Activated T-cell treated with anti-CD3 and anti-CD28 coated beads for 48 hours (primary cell): ENCODE measurements at places on chromosomes 3 and 15.
A peak's percentile ranks its signal among the peaks of the same experiment; 100 is the strongest.

DNA sequence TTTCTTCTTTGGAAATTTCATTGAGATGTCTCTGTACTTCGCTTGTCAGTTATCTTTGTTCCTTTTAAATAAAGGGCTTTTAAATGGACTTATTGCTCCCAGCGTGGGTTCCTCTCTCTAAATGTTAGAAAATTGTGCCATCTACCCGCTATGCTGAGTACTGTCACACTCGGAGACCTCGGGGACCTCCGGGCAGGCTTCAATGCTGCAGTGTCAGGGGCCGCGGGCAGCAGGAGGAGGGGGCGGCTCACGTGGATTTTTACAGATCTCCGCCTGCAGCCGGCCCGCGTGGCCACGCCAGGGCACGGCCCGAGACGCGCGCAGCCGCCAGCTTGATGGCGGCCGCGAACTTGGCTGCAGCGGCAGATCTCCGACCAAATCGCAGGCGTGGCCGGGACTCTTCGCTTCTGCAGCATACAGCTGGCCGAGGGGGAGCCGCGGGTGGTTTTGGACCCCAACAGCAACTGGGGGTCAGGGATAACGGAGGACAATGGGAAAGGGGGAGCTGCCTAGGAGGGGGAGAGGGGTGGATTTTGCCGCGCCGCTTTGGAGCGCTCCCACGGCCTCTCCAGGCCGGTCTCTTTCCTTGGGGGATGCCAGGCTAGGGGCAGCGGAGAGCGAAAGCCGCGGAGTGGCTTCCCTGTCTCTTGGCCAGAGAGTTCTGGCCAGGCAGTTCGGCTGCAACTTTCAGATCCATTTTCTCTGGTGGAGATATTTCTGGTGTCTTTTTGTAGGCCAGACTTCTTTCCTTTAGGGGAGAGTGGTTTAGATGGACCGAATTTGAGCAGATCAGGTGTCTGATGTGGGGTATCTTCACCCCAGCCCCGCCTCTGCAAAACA lies 15.3 kb downstream of the NR2F2 start:
- no peak for DNase-seq

GRCh38 chr3:154105218-154105975 lies 15.8 kb upstream of the ARHGEF26 start:
- no peak for DNase-seq

- DNase-seq, result no peak
Measured at GRCh38 chr15:60372756-60373155, 25.0 kb downstream of the ANXA2 start.

- DNase-seq, result no peak
Measured at GRCh38 chr3:196533260-196533681, 18.1 kb upstream of the SMCO1 start.

DNA sequence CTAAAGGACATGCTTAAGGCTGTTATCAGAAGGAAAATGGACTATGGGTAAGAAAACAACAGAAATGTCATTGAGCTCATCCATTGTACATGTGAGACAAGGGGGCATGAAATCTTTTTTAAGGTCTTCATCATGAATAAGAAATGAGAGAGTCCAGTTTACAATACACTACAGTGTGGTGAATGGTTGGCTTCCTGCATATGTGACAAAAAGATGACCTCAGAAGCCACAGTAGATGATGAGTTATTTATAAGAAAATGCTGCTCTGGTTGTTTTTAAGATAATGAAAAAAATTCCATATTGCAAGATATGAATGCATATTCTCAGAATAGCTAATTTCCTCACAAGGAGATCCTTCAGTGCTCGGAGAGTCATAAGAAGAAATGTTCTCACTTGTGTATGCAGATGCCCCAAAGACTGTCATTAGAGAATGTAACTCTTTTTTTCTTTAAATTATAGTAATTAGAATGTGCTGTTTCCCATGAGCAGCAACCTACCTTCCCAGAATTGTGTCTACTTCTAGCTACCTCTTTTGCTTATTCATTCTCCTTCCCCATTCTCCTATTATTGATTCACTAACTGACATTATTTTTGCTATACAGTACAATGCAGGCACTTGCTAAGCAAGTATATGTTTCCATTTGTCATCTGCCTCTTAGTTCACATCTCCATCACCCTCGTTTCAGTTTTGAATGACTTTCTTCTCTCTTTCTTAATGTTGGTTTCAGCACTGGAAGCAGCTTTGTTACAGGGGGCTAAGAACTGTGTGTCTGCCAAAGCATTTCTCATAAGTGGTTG lies 152.0 kb upstream of the PEX5L start:
- no peak for DNase-seq

- DNase-seq, result no peak
Measured at GRCh38 chr3:168001244-168001643, 94.5 kb downstream of the GOLIM4 start.

GRCh38 chr3:108035751-108036150 lies 55.1 kb downstream of the CD47 start:
- DNase-seq, result no peak

GRCh38 chr3:172257648-172258400 lies 190.4 kb downstream of the GHSR start:
- DNase-seq, result no peak

DNA sequence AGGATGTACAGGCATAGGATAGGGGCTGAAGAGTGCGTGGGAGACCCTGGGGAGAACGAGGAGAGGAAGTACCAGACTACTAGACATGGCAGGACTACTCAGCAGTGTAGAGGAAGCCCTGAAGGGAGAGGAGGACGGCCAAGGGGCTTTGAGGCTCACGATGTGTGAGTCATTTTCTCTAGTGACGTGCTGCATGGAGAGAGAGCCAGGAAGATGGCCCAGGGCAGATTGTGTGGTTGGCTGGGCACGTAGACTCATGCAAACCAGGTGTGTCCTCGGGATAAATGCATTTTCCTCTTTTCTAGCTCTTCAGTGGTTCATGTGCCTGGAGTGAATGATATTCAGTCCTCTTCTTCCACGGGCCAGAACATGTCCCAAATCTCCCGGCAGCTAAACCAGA lies 115.0 kb upstream of the ABHD17C start:
- DNase-seq, result no peak

- no peak for DNase-seq
Measured at GRCh38 chr15:47384341-47384740, 333.0 kb upstream of the SEMA6D start.

DNA sequence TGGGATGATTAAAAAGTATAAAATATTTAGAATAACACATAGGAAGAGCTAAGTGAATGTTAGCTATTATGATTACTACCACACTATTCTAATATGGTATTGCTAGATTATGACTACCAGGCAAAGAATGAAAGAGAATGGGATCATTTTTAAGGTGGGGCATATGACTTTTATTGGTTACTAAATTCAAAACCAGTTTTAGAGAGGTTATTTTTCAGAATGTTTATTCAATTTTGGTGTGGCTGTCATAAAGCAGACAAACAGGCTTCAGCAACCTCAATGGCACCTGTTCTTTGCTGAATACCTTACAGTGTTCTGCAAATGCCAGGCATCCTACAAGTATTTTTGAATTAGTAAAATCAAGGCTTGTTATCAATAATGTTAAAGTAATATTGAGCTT lies 12.8 kb downstream of the SPTSSB start:
- DNase-seq, result no peak

- no peak for DNase-seq
Measured at GRCh38 chr3:122563717-122564025, 429 bp downstream of the PARP9 start.

DNA sequence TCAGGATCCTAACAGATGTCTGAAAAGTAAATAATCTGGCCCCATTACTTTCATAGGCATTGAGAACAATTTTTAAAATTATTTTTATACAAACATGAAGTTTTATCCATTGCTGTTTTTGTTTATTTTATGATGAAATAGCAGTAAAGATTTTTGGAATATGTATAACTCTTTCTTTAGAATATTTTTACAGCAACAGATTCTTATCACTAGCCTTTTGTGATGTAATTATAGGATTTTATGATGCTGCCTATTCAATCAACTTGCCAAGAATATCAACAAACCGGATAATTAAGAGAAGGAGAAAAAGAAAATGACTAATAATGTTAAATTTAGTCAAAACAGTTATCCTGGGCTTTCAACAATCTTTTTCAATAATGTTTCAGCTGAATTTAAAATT lies 386.3 kb downstream of the ZIC1 start:
- DNase-seq, result no peak

- DNase-seq, result no peak
Measured at GRCh38 chr3:172617976-172618375, 92.9 kb downstream of the NCEH1 start.

DNA sequence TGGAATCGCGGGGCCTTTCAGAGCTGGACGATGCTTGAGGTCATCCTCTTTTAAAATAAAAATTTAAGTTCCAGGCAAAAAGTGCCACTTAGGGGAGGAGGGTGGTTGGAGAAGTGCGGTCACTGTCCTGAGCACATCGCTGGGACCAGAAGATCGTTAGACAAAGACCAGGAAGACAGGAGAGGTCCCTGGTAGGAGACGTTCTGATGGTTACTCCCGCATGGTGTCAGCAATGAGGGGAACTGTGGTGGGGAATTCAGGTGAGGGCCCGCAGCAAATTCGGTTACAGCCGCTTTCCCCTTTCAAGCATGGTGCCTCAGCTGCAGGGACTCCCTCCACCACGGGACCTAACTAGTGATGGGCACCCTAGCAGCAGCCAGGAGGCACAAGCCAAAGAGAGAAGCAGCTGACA lies 1.0 kb upstream of the ISY1 start:
- no peak for DNase-seq

GRCh38 chr15:64897345-64897985 lies 14.2 kb upstream of the ANKDD1A start:
- no peak for DNase-seq

DNA sequence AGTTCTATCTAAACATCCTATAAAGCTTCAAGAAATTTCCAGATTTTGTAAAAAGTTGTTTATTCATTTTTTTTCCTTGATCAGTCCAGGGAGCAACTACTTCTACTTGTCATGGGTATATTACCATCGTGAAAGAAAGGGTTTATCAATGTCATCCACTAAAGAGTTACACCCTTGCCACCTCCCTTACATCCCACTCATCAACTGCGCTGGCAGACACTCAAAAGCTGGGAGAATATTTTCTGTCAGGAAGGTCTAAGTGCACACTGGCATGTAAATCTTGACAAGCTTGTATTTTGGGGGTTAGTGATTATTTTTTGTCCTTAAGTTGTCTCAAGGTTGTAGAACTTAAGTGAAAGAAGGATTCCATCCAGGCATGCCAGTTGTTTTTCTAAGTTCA lies 188.3 kb upstream of the ARL6 start:
- DNase-seq, result no peak

GRCh38 chr3:29271475-29271874 lies 9.4 kb upstream of the RBMS3 start:
- no peak for DNase-seq

- DNase-seq, result no peak
Measured at GRCh38 chr3:76679541-76679940, 360.4 kb upstream of the ROBO2 start.

DNA sequence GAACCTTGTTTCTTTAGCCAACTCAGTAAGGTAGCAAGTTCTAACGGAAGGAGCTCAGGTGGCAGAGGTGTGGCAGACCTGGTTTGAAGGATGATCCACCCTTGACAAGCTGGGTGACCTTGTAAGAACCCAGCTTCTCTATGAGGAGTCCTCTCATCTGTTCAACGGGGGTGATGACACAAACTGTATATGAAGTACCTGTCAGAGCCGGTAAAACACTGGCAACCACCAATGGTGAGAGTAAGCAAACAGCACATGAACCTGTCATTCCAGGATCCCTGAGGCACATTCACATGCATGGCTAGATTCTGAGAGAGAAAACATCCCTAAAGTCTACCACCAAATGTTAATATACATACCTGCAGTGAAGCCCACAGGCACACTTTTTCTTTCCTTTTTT lies 2.4 kb downstream of the SCAP start:
- DNase-seq, result no peak

- DNase-seq, result no peak
Measured at GRCh38 chr15:85049805-85050204, 68.1 kb downstream of the PDE8A start.

GRCh38 chr3:53166206-53166605 lies 5.2 kb downstream of the PRKCD start:
- no peak for DNase-seq

GRCh38 chr15:79315623-79316328 lies 4.9 kb downstream of the TMED3 start:
- DNase-seq, result no peak

DNA sequence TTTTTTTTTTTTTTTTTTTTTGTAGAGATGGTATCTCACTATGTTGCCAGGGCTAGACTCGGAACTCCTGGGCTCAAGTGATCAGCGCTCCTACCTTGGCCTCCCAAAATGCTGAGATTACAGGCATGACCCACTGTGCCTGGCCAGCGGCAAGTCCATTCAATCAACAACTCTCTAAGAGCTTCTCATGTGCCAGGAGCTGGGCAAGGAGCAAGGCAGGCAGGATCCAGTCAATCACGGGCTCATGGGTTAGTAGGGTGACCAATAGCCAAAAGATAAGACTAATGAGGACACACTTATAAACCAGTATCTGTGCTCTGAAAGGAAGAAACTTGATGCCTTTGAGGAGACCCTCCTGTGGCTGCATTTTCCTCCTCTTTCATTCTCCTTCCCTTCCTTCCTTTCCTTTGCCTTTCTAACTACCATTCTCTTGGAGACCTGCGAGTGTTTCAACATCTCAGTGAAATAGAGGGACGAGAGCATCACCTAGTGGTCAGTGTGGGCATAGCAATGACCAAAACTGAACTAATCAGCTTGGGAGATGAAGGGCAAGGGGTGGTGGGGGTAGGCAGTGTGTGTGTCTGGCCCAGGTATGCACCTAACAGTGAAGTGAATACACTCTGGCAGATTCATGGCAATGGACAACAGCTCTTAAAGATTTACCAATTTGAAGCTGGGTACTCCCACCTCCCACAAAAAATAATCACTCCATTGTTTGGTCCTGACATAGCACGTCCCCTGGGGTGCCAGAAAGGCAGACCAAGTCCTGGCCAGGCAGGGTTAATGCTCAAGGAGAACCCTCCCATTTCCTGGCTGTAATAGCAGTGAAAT lies 6.3 kb downstream of the RPP25 start:
- peak; percentile 68 for DNase-seq

- DNase-seq, result no peak
Measured at GRCh38 chr15:88083811-88084760, 172.5 kb downstream of the NTRK3 start.

DNA sequence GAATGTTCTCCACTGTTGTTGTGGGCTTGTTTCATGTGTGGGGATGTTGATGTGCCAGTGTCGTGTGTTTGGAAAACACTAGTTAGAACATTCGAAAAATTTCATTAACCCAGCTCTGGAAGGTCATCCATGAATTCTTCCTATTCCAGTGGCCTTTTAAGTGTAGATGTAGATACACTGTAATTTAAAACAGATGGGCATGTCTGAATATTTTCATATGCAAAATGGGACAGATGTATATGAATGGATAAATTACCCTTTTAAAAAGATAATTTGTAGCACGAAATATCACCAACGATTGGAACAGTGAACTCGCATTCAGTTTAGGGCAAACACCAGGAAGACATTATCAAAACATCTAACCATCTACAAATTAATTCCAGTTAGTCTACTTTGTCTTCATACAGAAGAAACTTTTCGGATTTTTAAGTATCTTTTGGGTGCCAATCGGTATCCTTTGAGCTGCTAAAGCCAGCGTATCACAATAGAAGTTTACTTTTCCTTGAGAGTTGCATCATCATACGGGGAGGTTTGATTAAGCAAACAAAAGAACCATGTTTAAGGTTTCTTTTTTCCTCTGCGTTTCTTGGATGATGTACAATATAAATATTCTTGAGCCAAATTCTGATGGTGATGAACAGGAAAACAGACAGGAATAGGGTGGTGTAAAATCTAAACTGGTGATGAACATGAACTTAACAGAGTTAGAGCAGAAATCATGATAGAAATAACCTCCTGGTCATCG lies 528.1 kb downstream of the FOXP1 start:
- no peak for DNase-seq
